Right ventricle myocardium inferior (tissue), 1 donor: ENCODE measurements at places on chromosomes 2 and 18.

GRCh38 chr2:60839126-60839813 lies 42.1 kb upstream of the REL start:
- no peak for DNase-seq

- DNase-seq: no peak
These were observed 137.8 kb upstream of the GATA6 start for GRCh38 chr18:22031611-22032010.

GRCh38 chr18:75790796-75791195 lies 363.3 kb upstream of the SMIM21 start:
- no peak for DNase-seq

- no peak for DNase-seq
These were observed 19.2 kb downstream of the GKN1 start for GRCh38 chr2:68993660-68994059.

GRCh38 chr2:192424243-192424642 lies 229.5 kb upstream of the TMEFF2 start:
- DNase-seq: no peak

DNA sequence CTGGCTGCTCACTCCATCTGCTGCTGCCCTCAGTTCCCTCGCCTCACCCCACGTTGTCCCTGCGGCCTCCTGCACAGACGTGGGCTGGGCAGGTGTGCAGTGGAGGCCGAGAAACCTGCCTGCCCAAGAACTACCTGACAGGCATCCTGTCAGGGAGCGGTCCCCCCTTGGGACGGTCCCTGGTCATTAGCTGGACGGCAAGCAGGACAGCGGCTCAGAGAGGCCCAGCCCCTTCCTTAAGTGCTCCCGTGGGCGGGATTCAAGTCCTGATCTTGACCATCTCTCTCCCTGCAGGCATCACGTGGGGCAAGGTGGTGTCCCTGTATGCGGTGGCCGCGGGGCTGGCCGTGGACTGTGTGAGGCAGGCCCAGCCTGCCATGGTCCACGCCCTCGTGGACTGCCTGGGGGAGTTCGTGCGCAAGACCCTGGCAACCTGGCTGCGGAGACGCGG lies 11.3 kb downstream of the BOK start:
- no peak for DNase-seq

DNA sequence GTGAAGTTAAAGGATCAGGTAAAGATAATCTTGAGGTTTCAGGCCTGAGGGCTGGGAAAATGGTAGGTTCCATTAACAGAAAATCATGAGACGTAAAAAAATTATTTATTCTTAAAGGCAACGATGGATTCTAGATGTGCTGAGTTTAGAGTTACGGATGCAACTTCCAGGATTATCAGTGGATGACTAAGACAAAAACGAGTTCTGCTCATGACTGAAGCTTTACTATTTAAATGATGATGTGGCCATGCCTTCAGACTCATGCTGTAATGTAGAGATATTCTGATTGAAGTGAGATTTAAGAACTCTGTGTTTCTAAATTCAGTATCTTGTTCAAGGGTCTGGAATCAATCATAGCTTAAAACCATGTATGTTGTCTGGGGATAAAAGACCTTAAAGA lies 5.0 kb downstream of the TMEM237 start:
- no peak for DNase-seq

DNA sequence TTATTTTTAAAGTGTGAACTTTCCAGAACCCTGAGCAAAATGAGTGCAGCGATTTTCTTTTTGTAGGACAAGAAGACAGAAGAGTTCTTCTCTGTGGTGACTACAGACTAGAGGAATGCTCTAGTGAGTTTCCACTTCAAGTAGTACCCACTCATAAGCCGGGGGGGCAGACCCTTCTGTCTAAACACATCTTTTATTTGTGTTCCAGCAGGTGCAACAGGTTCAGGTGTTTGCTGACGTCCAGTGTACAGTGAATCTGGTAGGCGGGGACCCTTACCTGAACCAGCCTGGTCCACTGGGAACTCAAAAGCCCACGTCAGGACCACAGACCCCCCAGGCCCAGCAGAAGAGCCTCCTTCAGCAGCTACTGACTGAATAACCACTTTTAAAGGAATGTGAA lies 25.2 kb downstream of the PTRHD1 start:
- no peak for DNase-seq

- no peak for DNase-seq
These were observed 87.0 kb upstream of the CXCR4 start for GRCh38 chr2:136204971-136205370.

DNA sequence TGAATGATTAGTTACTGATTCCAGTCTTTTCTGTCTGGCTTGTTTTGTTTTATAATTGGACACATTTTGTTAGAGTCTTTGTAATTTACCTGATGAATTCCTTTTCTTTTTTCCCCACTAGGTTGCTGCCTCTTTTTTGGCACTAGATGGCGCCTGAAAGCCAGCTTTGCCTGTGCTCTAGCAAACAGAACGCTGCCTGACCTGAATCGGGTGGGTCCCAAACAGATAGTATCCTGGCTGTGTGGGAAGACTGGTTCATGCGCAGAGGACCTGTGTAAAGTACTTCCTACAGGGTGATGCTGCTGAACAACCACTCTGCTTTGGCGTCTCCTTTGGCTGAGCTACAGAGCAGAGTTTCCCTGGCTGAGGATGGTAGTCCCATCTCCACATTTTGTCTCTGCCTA lies 288.2 kb downstream of the IKZF2 start:
- DNase-seq: no peak

- no peak for DNase-seq
These were observed 70.6 kb downstream of the RPE start for GRCh38 chr2:210072922-210073509.

DNA sequence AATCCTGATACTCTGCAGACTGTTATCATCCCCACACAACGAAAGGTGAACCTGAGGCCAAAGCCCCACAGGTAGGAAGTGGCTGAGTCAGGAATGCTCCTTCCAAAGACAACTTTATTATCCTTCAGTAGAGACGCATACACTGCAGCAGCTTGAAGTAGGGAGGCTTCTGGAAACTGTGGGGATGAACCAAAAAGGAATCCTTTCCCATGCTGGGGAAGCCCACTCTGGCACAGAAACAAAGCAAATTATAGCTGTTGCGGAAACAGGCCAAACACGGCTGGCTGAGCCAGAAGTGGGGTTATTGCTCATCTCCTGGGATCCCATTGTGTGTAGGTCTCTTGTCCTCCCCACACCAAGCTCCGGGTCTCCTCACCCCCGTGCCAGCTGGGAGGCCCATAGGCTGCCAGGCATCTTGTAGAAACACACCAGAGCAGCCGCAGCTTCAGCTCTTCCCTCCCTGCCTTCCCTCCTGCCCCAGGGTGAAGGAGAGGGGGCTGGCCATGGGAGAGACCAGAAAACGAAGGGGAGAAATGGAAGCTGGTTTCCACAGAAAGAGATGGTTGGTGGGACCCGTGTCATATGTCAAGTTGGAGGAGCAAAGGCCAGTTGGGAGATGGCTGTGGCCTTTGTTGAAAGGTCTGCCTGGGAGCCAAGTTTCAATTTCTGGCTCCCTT lies 176.9 kb upstream of the NABP1 start:
- no peak for DNase-seq

DNA sequence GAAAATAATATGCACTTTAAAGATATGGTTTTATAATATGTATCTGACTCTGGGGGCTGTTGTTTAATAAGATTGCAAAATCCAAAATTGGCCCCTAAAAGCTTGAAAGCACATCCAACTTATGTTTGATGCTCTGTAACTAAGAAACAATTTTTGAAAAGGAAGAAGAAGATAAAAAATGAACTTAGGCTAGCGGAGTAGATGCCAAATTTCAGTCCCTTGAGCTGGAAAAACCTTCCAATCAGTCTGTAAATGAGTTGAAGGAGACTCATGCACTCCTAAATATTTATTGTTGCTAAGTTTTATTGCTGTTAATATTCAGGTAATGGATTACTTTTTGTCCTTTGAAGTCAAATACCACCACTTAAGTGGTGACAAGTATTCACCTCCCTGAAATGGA lies 465.0 kb downstream of the ZEB2 start:
- no peak for DNase-seq

DNA sequence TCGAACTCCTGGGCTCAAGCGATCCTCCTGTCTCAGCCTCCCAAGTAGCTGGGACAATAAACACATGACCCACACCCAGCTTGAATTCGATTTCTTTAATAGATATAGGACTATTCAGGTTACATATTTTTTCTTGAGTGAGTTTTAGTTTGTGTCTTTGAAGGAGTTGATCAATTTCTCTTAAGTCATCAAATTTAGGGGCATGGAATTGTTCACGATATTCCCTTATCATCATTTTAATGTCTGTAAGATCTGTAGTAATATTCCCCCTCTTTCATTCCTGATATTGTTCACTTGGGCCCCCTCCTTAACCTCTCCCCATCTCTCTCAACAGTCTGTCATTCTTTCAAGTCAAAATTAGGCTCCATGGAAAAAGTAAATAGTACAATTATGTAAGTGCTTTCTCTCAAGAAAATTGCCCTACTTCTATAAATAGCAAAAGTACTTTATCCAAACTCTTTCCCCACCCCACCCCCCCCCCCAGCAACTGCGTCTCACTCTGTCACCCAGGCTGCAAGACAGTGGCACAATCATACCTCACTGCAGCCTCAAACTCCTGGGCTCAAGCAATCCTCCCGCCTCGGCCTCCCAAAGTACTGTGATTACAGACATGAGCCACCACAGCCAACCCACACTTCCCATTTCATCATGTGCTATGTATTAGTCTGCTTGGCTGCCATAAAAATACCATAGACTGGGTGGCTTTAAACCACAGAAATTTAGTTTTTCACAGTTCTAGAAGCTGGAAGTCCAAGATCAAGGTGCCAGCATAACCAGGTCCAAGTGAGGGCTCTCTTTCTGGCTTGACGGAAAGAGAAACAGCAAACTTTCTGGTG lies 20.1 kb downstream of the WDR33 start:
- no peak for DNase-seq

- no peak for DNase-seq
These were observed 323.5 kb upstream of the SKOR2 start for GRCh38 chr18:47574966-47575365.

- DNase-seq: no peak
These were observed 60.7 kb upstream of the ASAP2 start for GRCh38 chr2:9145752-9146430.

- no peak for DNase-seq
These were observed at the start of gene WNT6 for GRCh38 chr2:218859556-218859987. Gene WNT6, plus strand, starts transcription at chr2:218859805. Its CDS starts 233 bp downstream, at chr2:218860038.

DNA sequence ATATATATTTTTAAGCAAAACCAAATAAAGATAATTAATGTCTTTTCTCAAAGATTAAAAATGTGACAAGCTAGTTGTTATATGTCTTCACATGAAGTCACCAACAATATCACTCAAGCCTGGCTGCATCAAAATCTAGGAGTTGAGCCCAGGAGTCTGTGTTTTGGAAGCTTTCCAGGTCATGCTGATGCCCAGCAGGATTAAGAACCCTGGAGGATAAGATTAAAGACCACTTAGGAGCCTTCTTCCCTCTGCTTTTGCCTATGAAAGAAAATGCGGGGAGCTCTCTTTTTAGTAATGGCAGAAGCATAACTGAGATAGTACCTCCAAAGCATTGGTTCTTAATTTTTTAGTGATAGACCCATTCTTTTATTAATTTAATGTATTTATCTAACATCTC lies 157.4 kb downstream of the ASXL3 start:
- no peak for DNase-seq

GRCh38 chr2:202079310-202079709 lies 6.3 kb downstream of the KIAA2012 start:
- DNase-seq: no peak

DNA sequence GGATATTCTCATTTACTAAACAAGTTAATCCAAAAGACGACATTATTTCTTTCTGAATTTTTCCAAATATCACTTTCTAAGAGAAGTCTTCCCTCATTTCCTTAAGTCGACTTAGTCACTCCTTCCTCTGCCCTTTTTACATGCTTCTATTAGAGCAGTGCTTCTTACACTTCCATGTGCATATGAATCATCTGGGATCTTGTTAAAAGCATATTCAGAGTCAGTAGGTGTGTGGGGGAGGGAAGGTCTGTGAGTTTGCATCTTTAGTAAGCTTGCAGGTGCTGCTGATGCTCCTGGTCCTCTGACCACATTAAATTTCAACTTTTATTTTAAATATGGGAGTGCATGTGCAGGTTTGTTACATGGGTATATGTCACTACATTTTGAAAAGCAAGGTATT lies 582.6 kb downstream of the NRXN1 start:
- DNase-seq: no peak

DNA sequence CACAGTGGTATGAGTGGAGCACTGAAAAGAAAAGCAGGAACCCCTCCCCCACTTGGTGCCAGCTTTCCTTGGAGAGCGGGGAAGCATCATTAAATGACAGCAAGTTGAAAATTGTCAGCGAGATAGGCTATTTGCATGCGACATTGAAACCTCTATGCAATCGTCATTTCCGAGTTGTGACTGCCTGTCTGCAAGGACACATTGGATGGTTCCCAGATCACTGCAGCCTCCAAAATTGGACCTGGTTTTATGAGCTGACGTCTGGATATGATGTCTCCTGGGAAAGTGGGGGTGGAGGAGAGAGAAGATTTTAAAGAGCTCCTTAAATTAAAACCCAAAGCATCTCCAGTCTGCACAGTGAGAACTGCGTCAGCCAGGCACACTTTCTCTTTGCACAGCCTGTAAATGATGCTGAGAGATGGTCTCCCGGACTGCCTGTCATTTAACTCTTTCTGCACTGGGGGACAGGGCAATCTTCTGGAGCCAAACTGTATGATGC lies 57.8 kb upstream of the KIF5C start:
- no peak for DNase-seq

DNA sequence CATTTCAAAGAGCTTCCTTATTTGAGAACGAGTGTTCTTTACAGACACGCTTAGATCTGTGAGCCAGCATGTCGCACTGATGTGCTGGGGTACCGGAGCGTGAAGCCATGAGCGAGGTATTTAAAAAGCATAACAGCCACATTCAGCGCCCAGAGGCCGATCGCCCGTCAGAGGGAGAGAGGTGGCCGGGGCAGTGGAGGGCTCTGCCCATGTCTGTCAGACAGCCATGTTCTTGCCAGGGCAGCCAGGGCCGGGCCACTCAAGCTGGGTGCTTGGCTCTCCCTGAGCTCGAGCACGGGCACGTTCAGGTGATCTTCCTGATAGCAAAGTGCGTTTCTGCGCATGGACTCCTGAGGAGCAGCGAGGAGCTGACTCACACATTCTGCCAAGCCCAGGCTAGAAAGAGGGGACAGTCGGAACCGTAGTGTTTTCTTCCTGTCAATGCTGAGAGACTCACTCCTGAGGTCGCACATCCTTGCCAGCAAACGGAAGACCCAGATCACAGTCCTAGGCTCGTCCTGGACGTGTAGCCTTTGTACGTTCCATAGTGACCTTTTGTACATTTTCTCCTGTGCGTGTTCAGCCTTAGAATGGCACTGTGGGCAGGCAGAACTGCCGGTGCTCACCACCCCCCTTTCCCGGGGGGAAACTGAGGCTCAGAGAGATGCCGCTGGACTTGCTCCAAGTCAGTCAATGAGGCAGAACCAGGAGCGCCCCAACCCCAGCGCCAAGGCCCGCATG lies 100.7 kb downstream of the NFATC1 start:
- peak; percentile 68 for DNase-seq

GRCh38 chr2:177852389-177852788 lies 220.2 kb downstream of the PDE11A start:
- DNase-seq: no peak

GRCh38 chr18:55351241-55351691 lies 236.7 kb downstream of the TCF4 start:
- no peak for DNase-seq

- no peak for DNase-seq
These were observed 3.5 kb downstream of the FARP2 start for GRCh38 chr2:241359481-241360045.
